ENCODE measurements at places on chromosomes 13 and 19.

GRCh38 chr19:13843104-13843921, 33.6 kb upstream of the NANOS3 start:
- peak overlapping the region; percentile 96 for H3K4me3 ChIP-seq
- no peaks in the 10 kb centered on the region for H3K27me3 ChIP-seq
- H3K27ac ChIP-seq = peak overlapping the region; percentile 100
- no peak for DNase-seq

GRCh38 chr13:92560883-92561282, 665.7 kb upstream of the GPC6 start:
- H3K27me3 ChIP-seq = no peaks in the 10 kb centered on the region
- H3K36me3 ChIP-seq = no peaks in the 10 kb centered on the region
- no peaks in the 10 kb centered on the region for H3K4me1 ChIP-seq
- DNase-seq = no peak
- H3K27ac ChIP-seq = no peak overlapping the region

DNA sequence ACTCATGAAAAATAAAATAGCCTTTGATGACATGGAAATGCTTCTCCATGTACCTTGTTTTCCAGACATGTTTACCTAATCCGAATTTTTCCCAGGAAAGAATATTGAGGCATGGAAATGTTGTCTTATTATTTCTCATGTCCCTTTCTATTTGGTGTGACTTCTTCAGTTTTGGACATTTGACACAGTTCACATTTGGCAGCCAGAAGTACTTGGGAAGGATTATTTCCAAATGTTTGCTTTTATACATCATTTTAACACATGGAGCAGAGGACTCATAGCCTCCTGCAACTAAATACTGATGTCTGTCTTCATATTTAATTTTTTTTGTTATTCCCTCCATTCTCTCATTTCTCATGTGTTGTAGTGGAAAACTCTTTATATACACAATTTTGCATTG, 94.3 kb downstream of the POSTN start:
- no peak overlapping the region for H3K27ac ChIP-seq
- no peaks in the 10 kb centered on the region for H3K4me1 ChIP-seq
- no peak for DNase-seq
- no peaks in the 10 kb centered on the region for H3K36me3 ChIP-seq
- H3K4me3 ChIP-seq = no peak overlapping the region
- H3K27me3 ChIP-seq = no peaks in the 10 kb centered on the region

DNA sequence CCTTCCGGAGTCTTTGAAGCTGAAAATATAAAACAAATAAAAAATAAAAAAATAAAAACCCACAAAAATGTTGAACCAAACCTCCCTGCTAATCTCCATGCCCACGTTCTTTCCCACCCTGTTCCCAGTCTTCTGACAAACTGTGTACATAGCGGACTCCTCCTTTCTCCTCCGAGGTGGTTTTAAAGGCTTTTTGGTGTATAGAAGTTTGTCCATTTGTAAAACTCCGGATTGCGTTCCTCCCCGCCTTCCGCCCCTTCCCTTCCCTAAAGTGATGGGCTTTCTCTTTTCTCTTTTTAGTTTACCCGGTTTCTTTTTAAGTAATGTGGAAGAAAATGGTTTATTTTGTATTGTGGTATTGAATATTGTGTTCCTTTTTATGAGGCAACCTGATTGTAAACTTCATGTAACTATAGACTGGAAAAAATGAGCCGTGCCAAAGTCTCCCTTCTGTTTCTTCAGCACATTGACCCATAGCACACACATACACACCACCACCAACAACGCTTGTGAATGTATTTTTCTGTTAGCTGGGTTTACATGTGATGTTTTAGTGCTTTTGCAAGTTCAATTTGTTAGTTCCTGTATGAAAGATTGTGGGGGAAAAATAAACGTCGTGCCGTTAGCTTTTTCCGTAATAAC, 4.4 kb downstream of the ZIC2 start:
- H3K27me3 ChIP-seq = peaks cover 68% of the 10 kb centered on the region
- no peak for DNase-seq
- peak overlapping the region; percentile 74 for H3K4me3 ChIP-seq
- H3K4me1 ChIP-seq = peaks cover 8% of the 10 kb centered on the region

GRCh38 chr13:107866032-107866940, 349.1 kb downstream of the LIG4 start:
- DNase-seq = no peak
- peaks cover 34% of the 10 kb centered on the region for H3K27me3 ChIP-seq

GRCh38 chr19:55621205-55621672, 3.1 kb downstream of the ZNF784 start:
- DNase-seq = no peak
- no peak overlapping the region for H3K27ac ChIP-seq
- no peaks in the 10 kb centered on the region for H3K36me3 ChIP-seq
- peaks cover 20% of the 10 kb centered on the region for H3K4me1 ChIP-seq

GRCh38 chr13:101019126-101019525, 344.5 kb upstream of the TMTC4 start:
- H3K27ac ChIP-seq = no peak overlapping the region
- no peaks in the 10 kb centered on the region for H3K36me3 ChIP-seq
- H3K27me3 ChIP-seq = peaks cover 34% of the 10 kb centered on the region
- no peak overlapping the region for H3K4me3 ChIP-seq
- no peaks in the 10 kb centered on the region for H3K4me1 ChIP-seq

GRCh38 chr19:40265055-40265762, 19.9 kb downstream of the AKT2 start:
- H3K27ac ChIP-seq = no peak overlapping the region
- no peaks in the 10 kb centered on the region for H3K27me3 ChIP-seq
- peaks cover 37% of the 10 kb centered on the region for H3K4me1 ChIP-seq
- DNase-seq = no peak

DNA sequence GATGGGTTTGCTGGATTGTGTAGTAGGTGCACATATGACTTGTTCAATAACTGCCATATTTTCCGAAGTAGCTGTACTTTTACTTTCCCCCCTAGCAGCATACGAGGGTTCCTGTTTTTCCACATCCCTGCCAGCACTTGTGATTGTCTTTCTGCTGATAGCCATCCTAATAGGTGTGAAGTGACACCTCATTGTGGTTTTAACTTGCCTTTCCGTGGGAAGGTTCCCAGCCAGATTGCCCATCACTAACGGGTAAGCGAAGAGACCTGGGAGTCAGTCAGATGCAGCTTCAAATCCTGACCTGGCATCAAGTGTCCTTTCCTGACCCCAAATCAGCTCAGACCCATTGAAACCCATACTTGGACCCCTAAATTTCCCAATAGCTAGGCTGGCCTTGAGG, 4.5 kb downstream of the CLPTM1 start:
- H3K27me3 ChIP-seq = no peaks in the 10 kb centered on the region
- H3K4me3 ChIP-seq = no peak overlapping the region
- peak overlapping the region; percentile 80 for H3K27ac ChIP-seq

- H3K27me3 ChIP-seq = no peaks in the 10 kb centered on the region
- H3K4me3 ChIP-seq = no peak overlapping the region
- H3K36me3 ChIP-seq = no peaks in the 10 kb centered on the region
These were observed 41.7 kb downstream of the SIAH3 start for GRCh38 chr13:45809801-45810394.

DNA sequence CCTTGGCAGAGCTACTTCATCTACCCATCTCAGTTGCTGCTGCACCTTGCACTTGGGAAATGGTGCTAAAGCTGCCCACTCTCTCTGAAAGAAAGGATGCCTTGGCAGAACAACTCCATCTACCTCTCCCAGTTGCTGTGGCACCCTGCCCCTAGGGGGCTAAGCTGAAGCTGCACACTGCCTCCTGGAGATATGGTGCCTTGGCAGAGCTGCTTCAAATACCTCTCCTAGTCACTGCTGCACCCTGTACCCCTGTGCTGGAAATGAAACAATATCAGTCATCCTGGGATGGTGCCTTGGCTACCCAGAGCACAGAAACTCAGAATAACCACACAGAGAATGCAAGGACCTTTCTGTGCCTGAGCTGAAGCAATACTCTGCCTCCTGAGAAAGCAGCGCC, 615.8 kb downstream of the DIAPH3 start:
- H3K27ac ChIP-seq = no peak overlapping the region
- no peaks in the 10 kb centered on the region for H3K27me3 ChIP-seq
- no peaks in the 10 kb centered on the region for H3K4me1 ChIP-seq
- no peak for DNase-seq

DNA sequence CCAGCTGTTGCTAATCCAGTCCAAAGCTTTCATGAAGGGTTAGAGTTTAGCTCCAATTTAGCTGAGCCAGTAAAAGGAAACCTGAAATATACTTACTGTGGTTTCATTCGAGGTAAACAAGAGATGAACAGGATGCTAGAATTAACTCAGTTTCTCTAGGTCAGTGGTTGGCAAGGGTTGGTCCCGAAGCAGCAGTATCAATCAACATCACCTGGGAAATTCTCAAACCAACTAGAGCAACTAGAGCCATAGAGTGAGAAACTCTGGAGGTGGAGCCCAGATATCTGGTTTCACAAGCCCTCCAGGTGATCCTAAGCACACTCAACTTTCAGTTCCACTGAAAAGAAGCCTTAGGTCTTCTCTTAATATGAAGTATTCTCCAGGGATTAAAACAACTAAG, 376.7 kb downstream of the OXGR1 start:
- H3K27ac ChIP-seq = no peak overlapping the region
- no peak overlapping the region for H3K4me3 ChIP-seq
- no peaks in the 10 kb centered on the region for H3K4me1 ChIP-seq
- H3K36me3 ChIP-seq = no peaks in the 10 kb centered on the region

DNA sequence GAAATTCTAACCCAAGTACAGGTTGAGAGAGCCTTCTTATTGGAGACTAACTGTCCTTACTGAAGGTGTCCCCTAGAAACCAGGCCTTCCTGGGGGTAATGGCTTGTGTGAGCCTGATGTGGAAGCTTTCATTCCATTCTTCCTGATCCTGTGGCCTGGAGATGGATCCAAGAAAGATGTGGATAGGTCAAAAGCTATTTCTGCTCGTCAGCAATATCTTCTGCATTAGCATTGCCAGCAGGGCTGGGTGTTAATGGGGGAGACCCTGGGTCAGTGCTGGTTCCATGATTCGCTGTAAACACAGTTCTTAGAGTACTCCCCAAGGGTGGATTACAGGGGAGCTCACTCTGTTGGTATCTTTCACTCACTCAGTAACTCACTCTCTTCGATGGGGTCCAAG, 42.9 kb downstream of the CBY2 start:
- H3K4me1 ChIP-seq = no peaks in the 10 kb centered on the region
- H3K4me3 ChIP-seq = no peak overlapping the region

GRCh38 chr19:56350416-56351045, 35.9 kb upstream of the ZSCAN5A start:
- H3K36me3 ChIP-seq = no peaks in the 10 kb centered on the region
- H3K4me1 ChIP-seq = no peaks in the 10 kb centered on the region
- no peak for DNase-seq
- no peak overlapping the region for H3K27ac ChIP-seq
- H3K4me3 ChIP-seq = no peak overlapping the region

GRCh38 chr13:44340508-44340907, 33.1 kb upstream of the SERP2 start:
- H3K4me3 ChIP-seq = no peak overlapping the region
- no peaks in the 10 kb centered on the region for H3K36me3 ChIP-seq
- no peak overlapping the region for H3K27ac ChIP-seq
- peaks cover 5% of the 10 kb centered on the region for H3K27me3 ChIP-seq
- no peak for DNase-seq

- no peaks in the 10 kb centered on the region for H3K36me3 ChIP-seq
- no peak for DNase-seq
- no peak overlapping the region for H3K27ac ChIP-seq
- H3K27me3 ChIP-seq = peaks cover 6% of the 10 kb centered on the region
These were observed 3.7 kb upstream of the TCF3 start for GRCh38 chr19:1655987-1656608.

- no peak overlapping the region for H3K4me3 ChIP-seq
- H3K36me3 ChIP-seq = no peaks in the 10 kb centered on the region
- H3K4me1 ChIP-seq = no peaks in the 10 kb centered on the region
- peaks cover 6% of the 10 kb centered on the region for H3K27me3 ChIP-seq
- no peak for DNase-seq
- no peak overlapping the region for H3K27ac ChIP-seq
These were observed 1528.2 kb downstream of the EFNB2 start for GRCh38 chr13:105007166-105007808.

- H3K4me3 ChIP-seq = no peak overlapping the region
- DNase-seq = no peak
- no peaks in the 10 kb centered on the region for H3K27me3 ChIP-seq
- no peak overlapping the region for H3K27ac ChIP-seq
- peaks cover 5% of the 10 kb centered on the region for H3K36me3 ChIP-seq
These were observed 10.4 kb downstream of the PNPLA6 start for GRCh38 chr19:7545904-7546303.

GRCh38 chr13:24458736-24459135, 53.8 kb downstream of the PARP4 start:
- H3K36me3 ChIP-seq = peaks cover 6% of the 10 kb centered on the region
- DNase-seq = no peak
- peak overlapping the region; percentile 37 for H3K27ac ChIP-seq
- H3K4me1 ChIP-seq = peaks cover 20% of the 10 kb centered on the region
- H3K27me3 ChIP-seq = no peaks in the 10 kb centered on the region

DNA sequence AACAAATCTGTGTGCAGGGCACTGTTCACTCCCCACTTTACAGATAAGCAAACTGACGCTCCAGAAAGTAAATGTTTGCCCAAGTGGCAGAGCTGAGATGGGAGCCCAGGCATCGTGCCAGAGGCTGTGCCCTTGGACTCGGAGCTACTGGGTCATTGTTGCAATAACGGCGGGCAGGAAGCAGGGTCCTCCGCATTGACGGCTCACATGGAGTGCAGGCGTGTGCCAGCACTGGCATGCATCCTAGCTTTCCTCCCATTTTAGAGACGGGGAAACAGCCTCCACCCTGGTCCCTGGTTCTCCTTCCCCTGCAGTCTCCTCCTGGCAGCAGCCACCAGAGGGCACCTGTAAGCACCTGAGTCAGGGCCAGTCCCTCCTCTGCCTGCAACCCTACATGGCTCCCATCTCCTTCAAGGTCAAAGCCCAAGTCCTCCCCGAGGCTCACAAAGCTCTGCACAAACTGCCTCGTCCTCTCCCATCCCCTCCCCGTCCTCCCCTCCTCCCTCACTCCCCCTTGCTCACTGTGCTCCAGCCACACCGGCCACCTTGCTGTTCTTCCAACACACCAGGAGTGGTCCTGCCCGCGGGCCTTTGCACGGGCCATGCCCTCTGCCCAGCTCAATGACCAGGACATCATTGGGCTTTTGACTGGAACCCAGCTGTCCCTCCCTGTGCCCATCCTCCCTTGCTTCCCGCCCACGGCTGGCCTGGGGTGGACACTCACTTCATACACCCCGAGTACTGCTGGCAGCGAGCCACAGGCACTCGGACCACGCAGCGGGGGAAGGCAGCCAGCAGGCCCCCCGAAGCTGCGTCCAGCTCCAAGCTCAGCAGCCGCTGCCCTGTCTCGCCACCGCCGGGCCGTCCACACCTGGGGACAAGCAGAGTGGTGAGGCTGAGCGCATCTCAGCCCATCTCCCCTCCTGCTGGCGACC, 7.7 kb upstream of the LRG1 start:
- DNase-seq = no peak
- H3K4me3 ChIP-seq = no peak overlapping the region
- H3K36me3 ChIP-seq = peaks cover 4% of the 10 kb centered on the region
- H3K27me3 ChIP-seq = peaks cover 23% of the 10 kb centered on the region
- no peak overlapping the region for H3K27ac ChIP-seq

DNA sequence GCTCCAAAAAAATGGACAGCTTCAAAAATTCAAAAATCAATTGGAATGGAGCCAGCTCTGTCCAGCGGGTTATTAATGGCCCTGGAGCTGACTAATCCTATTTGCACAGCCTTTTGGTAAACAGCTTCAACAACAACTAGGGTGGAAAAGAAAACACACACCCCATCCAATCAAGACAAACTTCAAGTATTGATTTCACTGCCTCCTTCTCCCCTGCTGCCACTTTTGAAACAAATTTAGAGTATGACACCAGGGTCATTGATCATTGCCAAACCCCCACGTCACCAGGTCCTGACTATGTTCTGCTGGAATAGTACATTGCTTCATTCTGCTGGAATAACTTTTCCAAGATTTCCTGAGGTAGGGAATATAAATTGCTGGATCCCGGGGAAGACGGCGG, 56.8 kb upstream of the GTF3A start:
- DNase-seq = no peak
- H3K4me1 ChIP-seq = no peaks in the 10 kb centered on the region
- H3K36me3 ChIP-seq = no peaks in the 10 kb centered on the region
- no peak overlapping the region for H3K4me3 ChIP-seq
- H3K27ac ChIP-seq = no peak overlapping the region
- H3K27me3 ChIP-seq = peaks cover 34% of the 10 kb centered on the region
